ENCODE measurements at places on chromosomes 7 and 10.

DNA sequence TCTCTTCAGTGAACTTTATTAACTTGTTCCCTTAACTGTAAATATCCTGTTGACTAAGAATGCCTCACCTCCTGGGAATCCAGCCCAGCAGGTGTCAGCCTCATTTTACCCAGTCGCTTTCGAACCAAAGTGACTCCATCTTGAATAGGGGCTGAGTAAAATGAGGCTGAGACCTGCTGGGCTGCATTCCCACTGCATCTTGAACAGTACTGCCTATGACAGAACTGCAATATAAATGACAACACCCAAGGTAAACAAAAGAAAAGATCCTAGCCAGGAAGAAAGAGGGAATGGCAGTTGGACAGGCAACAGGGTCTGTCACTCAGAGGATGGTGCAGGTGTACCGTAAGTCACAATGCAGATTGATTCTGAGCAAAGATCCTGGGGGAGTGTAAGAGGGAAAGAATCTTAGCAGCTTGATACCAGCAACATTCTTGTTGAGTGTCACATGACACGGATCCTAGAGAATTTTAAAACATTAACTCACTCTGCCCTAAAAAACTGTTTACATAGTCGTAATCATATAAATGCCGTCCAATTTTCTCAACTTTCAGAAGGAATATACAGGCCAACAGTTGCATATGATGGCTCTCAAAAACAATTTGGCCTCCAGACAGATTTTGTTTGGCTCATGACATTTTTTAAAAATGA, 4.4 kb upstream of the FAM107B start:
- DNase-seq: no peak

DNA sequence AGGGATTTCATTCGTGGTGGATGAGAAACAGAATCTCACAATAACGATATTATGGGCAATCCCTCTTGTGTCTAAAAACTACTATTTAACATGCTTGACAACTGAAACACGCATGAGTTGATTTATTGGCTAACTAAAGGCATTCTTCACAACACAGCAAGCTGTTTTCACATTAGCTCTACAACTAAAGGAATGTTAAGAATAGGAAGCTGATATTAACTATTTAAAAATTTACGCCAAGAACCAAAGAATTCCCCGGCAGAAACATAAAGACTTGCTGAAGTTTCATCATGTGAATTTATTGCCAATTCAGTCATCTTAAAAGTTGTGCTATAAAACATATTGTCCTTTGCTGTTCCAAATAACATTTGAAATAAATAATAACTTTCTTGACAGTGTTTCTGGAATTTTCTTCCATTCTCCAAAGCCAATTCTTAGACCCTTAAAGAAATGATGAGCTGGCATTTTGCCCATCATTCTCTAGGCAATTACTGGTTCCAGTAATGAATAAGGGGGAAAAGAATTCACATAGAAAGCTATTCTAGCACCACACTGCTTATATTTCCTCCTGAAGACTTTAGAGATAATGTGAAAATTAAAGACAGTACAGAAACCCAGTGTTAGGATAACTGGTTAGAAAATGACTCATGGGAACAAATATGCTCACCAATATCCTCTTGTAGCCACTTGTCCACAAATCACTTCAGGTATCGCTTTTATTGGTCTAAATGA, 233.1 kb downstream of the PARD3 start:
- DNase-seq: no peak

DNA sequence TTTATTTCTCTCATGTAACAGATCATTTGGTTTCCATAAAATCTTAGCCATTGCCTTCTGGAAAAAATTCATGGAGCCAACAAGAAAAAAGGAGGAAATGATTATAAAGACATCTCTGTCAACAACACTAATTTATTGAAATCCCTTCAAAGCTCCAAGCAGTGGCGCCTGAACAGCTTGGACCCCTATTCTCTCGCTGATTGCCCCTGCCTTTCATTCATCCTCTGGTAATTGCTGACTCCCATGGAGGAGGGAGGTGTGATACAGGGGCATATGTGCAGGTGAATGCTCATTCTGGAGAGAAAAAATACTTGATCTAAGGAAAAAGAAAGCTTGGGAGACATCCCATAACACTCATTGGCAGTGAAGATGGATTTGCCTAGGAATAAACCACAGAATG, 345.5 kb downstream of the FGFR2 start:
- DNase-seq: no peak

DNA sequence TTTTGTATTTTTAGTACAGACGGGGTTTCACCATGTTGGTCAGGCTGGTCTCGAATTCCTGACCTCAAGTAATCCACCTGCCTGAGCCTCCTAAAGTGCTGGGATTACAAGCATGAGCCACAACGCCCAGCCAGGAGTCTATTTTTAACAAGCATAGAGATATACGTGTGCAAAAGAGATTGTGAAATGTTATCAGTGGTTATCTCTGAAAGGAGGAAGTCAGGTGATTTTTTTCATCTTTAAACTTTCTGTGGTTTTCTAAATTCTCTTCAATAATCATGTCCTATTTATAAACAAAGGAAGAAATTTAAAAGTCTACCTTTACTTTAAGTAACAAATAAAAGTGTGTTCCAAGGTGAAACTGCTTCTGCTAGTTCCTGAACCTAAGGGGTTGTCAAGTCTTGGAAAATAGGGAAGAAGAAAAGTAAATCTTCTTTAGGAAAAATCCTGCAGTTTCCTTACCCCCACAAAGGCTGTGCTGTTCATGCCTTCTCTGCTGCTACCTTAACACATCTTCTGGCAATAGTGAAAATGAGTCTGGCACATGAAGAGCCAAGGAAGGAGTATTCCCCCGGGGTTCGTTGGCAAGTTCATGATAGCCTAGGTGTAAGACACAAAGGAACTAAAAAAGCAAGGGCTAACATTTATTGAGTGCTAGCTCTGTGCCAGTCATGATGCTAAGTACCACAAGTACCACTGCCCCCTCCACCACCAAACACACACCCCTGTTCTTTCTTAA, 51.1 kb downstream of the CYP26A1 start:
- DNase-seq: no peak

- DNase-seq: no peak
Observed at GRCh38 chr7:31695859-31696614, 9.0 kb downstream of the PPP1R17 start.

- DNase-seq: no peak
Observed at GRCh38 chr10:80144696-80145131, 12.2 kb downstream of the PLAC9 start.

DNA sequence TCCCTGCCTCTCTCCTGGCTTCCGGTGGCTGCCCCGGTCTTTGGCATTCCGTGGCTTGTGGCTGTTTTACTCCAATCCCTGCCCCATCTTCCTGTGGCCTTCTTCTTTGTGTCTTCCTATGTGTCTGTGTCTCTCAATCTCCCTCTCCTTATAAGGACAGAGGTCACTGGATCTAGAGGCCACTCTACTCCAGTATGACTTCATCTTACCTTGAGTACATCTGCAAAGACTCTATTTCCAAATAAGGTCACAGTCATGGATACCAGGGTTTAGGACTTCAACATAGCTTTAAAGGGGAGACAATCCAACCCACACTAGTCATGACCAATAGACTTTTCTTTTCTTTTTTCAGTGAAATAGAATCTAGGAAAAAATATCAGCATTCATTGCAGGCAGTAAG, 153.3 kb upstream of the INSYN2A start:
- no peak for DNase-seq

GRCh38 chr10:125344573-125345171, 184.3 kb upstream of the CTBP2 start:
- no peak for DNase-seq

GRCh38 chr7:5424749-5425506, 1.3 kb upstream of the TNRC18 start:
- peak; percentile 10 for DNase-seq

- no peak for DNase-seq
Observed at GRCh38 chr10:127298381-127298780, 102.0 kb upstream of the INSYN2A start.

- no peak for DNase-seq
Observed at GRCh38 chr10:52477305-52477704, 163.2 kb downstream of the DKK1 start.

- no peak for DNase-seq
Observed at GRCh38 chr10:17586821-17587234, 30.3 kb downstream of the HACD1 start.

Measured in NCI-H774 (cell line).